ENCODE measurements at places on chromosomes 7 and 10. TPM values are rescaled to one million over a fixed set of nuclear protein-coding genes. Genes with fewer than 3 reads are reported as not detected.

Gene STK32C
- 11.9 TPM for polyA plus RNA-seq

DNA sequence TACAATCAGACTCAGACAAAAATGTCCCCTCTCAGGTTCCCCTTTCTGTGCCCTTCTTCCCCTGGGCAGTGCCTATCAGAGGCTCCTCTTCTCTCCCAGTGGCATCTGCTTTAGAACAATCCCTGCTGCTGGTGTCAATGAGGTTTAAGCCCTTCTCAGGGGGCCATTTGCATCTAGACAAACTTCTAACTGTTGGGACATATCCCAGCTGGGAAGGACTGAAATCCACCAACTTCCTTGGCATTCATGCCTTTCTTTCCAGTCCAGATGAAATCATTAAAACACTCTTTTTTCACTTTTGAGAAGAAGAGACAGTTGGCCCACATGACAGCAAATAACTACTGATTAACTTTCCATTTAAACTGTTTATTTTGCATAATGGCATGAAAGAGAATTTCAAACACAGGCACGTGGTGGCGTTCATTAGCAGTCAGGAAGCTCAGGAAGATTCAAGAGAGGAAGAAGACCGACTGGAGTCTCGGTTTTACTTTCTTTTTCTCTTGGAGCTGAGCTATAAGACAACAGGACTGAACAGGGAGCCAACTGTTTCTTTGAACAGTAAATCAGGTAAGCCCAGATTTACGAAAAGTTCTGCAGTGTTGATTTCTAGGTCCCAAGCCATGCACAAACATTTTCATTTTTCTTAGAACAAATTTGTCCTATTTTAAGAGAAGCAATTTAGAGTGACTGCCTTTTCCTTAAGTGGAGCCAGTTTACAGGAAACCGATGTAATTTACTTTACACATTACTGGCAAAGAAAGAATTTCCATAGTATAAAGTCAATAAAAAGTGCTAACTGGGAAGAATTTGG lies at the start of gene GIMAP2:
Gene GIMAP2, plus strand, starts transcription at position 488 of the 811 bp plus-strand sequence. CDS start 1,354 bp downstream, outside the sequence.
- DNase-seq, result no peak

DNA sequence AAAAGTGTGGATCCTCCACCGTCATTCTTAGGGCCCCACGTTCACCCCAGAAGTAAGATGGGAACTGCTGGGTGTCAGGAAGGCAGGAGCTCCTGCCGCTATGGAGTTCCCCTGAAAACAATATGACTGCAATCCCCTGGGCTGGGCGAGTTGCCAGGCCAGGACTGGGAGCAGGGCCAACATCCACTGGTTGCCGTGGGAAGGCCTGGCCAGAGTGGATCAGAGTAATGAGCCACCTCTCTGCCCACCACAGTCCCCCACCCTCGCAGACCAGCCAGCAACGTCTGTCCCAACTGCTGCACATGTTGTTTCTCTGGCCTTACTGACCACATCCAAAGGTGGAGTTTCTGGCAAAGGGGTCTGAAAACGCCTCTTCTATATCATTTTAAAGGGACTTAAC lies 86.6 kb downstream of the STRA8 start:
- no peak for DNase-seq

- no peak for DNase-seq
Observed at GRCh38 chr10:130054021-130054420, 56.6 kb downstream of the C10orf143 start.

DNA sequence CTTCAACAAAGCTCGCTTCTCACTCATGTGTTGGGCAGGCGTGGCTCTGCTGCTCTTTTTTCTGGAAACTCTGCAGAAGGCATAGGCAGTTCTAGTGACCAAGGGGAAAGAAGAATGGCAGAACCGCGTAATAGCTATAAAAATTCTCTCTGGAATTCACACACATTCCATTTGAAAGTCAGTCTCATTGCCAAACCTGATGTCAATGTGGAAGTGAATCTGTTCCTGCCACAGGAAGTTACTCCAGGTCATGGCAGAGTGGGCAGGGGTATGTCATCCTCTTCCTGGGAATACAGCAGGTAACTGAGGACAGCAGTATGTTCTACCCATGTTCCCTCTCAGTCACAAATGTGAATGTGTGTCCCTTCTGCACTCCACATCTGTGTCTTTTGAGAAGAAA lies 8.2 kb upstream of the PAXIP1 start:
- DNase-seq, result no peak

- no peak for DNase-seq
Observed at GRCh38 chr7:84271543-84271942, 77.0 kb upstream of the SEMA3A start.
